ENCODE measurements at places on chromosomes 1 and 21.

GRCh38 chr1:193558491-193559028 lies 372.1 kb upstream of the B3GALT2 start:
- DNase-seq: no peak

DNA sequence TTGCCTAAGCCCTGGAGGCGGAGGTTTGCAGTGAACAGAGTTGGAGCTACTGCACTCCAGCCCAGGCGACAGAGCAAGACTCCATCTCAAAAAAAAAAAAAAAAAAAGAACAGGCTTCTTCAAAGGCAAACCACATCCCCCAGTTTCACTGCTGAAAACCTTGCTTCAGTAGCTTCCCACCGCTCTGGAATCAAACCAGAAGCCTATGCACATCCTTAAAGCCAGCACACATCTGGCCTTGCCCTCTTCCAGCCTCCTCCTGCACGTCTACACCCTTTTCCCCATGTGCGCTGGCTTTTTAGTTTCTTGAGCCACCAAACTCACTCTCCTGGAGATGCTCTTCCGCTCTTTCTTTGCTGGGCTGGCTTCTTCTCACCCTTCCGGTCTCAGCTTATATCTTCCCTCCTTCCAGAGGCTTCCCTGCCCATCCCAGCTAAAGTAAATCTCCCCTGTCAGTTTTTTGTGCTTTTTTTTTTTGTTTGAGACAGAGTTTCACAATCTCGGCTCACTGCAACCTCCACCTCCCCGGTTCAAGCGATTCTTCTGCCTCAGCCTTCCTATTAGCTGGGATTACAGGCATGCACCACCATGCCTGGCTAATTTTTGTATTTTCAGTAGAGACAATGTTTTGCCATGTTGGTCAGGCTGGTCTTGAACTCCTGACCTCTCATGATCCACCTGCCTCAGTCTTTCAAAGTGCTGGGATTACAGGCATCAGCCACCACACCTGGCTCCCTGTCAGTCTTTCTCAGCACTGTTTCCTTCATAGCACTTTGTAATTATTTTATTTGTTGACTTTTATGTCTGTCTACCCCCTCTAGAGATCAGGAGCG lies 42.0 kb upstream of the ID3 start:
- DNase-seq: no peak

DNA sequence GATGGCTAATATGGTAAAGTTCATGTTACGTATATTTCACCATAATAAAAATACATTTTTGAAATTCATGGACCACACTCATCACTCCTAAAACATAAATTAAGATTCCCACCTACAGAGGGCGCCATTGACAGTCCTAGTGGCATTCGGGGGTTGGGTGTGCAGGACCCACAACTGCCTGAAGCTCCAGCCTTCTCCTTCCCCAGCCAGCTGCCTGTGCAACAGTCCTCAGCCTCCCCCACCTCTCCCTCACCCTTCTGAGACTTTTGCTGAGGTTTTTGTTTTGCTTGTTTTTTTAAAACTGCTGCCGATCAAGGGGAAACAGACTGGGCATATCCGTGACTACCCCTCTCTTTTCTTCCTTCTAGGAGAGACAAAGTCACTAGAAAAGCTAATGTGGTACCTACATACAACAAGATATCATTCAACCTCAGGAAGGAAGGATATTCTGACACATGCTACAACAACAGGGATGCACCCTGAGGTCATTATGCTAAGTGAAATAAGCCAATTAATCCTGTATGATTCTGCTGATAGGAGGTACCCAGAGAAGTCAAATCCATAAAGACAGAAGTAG lies 9.2 kb upstream of the EVA1C start:
- DNase-seq: no peak

DNA sequence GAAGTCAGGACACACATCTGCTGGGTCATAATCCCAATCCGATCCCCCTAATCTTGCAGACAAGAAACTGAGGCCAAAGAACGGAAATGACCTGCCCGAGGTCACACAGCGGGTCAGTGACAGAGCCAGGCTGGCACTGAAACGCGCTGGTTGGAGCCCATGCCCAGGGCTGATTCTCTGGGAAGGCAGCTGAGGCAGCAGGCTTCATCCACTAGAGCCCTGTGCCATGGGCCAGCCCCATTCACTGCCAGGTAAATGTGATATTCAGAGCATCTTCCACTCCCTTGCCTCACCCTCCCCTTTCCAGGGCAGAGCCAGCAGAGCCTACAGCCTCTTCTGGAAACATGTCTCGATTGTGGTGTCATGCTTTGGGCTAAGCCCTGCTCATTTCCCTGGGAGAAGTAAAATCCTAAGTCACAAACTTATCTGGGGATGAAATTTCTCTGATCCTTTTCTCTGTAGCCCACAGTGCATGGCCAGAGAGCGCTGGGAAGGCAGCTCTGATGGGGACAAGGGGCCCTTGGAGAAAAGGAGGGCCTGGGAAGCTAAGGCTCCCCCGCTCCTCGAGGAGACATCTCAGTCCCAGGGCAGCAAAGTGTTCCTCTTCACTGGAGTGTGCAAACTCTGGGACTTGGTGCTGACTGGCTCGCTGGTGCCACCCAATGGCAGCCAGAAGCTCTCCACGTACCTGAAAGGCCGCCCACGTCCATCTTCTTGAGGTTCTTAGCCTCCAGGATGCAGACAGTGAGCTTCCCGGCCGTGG lies 110.4 kb downstream of the SYT2 start:
- no peak for DNase-seq

DNA sequence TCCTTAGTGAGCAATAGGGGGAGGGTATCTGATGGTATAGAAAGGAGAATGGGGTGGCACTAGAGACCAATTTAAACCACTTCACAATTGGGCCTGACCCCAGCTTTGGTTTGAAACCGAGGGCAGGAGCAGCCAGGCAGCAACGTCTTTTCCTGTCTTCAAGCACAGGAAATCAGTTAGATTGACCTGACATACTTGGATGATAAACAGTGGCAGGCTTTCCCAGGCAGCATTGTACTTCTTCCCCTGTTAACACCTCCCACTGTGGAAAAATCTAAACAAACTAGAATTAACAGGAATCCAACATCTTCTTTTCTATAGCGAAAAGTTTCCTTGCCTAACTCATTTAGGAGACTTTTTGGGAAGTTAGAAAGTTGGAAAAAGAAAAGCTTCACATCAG lies 40.6 kb downstream of the SELL start:
- DNase-seq: no peak

DNA sequence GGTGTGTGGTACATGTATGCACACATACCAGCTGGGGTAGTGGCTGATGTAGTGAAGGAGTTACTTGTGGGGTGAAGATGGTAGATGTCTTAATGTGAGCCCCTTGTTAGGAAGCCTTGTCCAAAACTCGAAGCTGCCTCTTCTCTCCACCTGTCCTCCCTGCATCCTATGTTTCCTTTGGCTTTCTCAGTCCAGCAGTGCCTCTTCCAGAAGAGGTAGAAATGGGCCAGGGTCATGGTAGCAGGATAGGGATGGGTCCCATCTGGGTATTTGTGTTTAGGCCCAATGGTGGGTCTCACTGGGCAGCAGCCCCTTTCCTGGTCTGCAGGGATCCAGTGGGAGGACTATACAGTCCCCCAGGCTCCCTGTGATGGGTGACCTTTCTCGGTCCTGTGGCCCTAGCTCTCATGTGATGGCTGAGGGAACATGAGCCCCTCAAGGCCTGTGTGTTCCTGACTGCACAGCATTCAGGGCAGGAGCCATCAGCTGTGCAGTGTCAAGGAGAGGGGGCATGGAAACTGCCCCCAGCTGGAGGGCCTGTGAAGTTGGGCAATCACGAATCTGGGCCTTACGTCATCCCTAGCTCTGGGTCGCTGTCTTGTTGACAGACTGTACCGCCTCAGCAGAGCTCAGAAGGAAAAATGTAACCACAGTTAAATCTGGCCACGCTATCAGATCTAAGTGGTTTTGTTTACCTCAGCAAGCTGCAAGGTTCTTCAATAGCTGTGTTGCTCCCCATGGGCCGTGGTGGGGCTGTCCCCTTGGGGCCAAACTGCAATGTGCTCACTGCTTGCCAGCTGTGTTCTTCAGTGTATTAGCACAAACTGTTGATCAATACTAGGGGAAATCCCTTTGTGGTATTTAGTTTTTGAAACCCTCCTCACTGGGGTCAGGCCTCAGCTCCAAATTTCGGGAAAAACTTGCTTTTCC lies 82.7 kb downstream of the NOS1AP start:
- no peak for DNase-seq

- no peak for DNase-seq
These were observed at the start of gene NTMT2 for GRCh38 chr1:170145770-170146676. Gene NTMT2 (plus strand): TSS chr1:170145959. CDS start chr1:170146108, 149 bp downstream.

GRCh38 chr21:38266732-38267131 lies 9.9 kb downstream of the KCNJ15 start:
- no peak for DNase-seq

DNA sequence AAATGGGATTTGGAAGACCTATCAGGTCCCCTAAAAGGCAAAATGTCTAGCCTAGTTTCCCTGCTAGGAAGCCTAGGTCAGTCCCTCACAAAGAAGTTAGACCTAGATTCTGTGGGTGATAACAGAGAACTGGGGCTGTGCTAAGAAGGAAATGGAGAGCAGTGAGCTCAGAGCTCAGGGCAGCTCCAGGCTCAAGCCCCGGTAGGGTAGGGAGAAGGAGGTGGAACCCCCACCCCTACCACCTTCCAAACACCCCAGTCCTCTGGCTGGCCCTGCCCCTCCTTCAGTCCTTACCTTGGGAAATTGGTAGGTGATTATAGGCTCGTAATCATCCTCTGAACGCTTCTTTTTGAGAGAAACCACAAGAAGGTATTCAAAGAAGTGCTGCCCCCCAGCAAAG lies 1.1 kb downstream of the DENND2D start:
- DNase-seq: no peak

- DNase-seq: no peak
These were observed 2.9 kb downstream of the IL24 start for GRCh38 chr1:206900149-206900548.

GRCh38 chr1:96997717-96998116 lies 276.1 kb downstream of the PTBP2 start:
- no peak for DNase-seq

GRCh38 chr1:155466996-155467395 lies 95.6 kb downstream of the ASH1L start:
- DNase-seq: no peak

DNA sequence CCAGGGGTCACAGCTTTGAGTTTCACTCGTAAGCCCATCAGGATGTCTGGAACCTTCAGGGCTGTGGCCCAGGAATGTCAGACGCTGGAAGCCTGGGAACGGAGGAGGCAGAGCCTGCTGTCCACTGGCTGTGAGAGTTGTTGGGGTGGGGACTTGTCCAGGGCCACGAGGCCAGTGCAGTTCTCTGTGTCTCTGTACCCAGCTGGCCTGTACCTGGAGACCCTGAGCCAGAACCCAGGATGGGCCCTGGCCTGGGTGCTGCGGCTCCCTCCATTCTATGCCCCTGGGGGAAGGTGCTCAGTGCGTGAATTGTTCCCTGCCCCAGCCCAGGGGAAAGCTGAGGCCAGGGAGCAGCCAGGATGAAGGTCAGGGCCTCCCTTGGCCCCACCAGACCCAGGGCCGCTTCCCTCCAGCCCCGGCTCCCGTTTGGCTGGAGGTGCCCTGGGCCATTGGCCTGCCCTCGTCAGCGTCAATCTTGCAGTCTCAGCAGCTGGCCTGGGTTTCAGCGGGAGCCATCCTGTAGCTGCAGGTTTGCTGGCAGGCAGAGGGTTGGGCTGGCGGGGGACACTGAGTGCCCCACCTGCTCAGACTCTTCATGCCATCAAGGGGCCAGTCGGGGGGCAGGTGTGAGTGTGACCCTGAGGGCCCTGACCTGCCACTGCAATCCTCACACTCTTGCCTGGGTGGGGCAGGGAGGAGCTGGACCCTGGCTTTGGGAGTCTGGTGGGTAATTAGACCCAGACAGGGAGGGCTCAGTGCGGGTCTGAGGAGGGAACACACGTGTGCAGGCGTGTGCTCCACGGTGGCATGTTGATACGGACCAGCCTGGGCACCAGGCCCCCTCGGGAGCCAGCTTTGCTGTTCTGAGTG lies 724 bp upstream of the CALML6 start:
- no peak for DNase-seq

- DNase-seq: no peak
These were observed 51.9 kb upstream of the RHOU start for GRCh38 chr1:228683428-228683827.

DNA sequence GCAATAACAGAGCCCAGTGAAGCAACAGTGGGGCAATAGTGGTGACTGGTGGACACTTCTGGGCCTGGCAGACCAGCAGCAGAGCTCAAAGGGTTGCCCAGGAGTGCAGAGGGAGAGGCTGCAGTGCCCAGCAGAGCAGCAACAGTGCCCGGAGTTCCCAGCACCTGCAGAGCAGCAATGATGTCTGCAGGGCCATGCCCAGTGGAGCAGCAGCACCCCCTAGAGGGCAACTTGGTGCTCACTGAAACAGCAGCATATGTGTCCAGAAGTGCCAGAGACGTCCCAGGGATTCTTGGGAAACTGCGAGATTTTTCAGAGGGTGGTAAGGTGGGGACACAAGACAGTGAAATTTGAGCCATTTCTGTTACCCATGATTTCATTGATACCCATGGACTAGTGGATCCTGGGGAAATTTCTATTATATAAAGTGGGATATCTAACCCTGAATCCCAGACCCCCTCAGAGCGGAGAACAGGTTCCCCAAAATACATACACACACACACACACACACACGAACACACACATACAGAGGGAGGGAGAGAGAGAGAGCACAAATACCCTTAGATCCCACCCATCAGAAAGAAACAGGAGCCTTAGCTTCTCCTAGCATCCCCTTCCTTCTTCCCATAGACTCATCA lies 156.9 kb upstream of the GJB5 start:
- peak; percentile 25 for DNase-seq

DNA sequence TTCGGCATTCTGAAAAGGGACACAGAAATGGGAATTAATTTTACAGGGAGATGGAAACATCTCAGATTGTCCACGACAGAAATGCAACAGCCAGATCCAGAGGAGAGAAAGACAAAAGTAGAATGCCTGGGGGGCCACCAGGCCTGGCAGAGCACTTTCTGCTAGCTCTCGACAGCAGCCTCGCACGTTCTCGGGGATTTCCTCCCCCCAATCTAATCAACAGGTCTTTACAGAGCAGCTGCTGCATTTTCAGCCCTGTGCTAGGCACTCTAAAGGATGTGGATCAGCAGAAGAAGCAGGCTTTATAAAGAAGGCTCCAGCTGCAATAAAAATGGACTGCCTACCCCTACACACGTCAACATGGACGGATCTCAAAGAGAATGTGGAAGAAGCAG lies 10.6 kb downstream of the CSRP1 start:
- no peak for DNase-seq

- no peak for DNase-seq
These were observed 951 bp downstream of the SYDE2 start for GRCh38 chr1:85199667-85200462.

Data from GM12864 (cell line).